ENCODE measurements at places on chromosomes 3 and 15. TPM values are rescaled to one million over a fixed set of nuclear protein-coding genes. Genes with fewer than 3 reads are reported as not detected.
A peak's percentile ranks its signal among the peaks of the same experiment; 100 is the strongest.

GRCh38 chr3:175059788-175060187 is 200.7 kb downstream of the NAALADL2 start:
- no peaks in the 10 kb centered on the region for H3K36me3 ChIP-seq
- no peak overlapping the region for H3K27ac ChIP-seq
- DNase-seq, result no peak
- no peaks in the 10 kb centered on the region for H3K4me1 ChIP-seq

DNA sequence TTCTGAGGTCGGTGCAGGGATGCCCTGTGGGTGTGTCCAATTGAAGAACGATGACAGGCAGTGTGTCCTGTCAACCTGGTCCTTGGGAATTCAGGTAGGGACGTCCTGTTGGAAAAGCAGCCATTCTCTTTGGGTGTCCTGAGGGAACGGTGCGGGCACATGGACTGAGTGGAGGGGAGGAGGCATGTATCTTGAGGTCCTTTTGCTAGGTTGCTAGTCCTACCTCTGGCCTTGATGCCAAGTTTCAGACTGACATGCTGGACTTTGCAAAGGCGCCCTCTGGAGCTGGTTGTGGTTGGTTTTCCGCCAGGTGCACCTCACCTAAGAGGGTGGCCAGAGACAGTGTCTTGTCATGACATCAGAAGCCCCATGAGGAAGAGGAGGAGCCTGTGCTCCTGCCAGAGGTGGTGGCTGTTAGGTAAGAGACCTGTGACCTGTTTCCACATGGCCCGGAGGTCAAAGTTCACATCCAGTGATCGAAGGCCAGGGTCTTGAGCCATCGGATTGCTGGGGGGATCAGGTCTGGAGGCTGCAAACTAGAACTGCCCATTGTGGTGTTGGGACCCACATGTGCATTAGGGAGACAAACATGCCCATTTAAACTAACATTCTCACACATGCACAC is 106.3 kb downstream of the SNRPN start:
- peaks cover 63% of the 10 kb centered on the region for H3K36me3 ChIP-seq
- no peaks in the 10 kb centered on the region for H3K27me3 ChIP-seq
- no peak for DNase-seq
- no peak overlapping the region for H3K4me3 ChIP-seq

GRCh38 chr15:25737218-25737643 is 125.9 kb downstream of the ATP10A start:
- no peak overlapping the region for H3K4me3 ChIP-seq
- no peaks in the 10 kb centered on the region for H3K27me3 ChIP-seq
- H3K4me1 ChIP-seq, result peaks cover 8% of the 10 kb centered on the region
- H3K36me3 ChIP-seq, result no peaks in the 10 kb centered on the region

DNA sequence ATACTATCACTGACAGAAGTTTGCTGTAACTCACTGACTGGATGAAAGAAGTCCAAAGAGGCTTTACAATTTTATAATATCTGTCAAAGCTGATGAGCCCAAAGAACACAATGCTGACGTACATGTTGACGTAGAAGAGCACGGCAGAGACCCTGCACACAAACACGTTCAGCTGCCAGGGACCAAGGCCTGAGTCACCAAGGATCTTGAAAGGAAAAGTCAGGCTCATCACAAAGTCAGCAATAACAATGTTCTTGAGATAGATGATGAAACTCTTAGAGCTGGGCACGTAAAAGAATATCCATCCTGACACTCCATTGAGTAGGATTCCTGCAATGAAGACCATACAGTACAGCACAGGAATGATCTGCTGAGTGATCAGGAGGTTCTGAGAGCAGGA is 10.9 kb upstream of the GPR171 start:
- H3K27me3 ChIP-seq, result no peaks in the 10 kb centered on the region
- no peak overlapping the region for H3K27ac ChIP-seq
- DNase-seq, result no peak
- peaks cover 11% of the 10 kb centered on the region for H3K4me1 ChIP-seq
- H3K36me3 ChIP-seq, result no peaks in the 10 kb centered on the region

DNA sequence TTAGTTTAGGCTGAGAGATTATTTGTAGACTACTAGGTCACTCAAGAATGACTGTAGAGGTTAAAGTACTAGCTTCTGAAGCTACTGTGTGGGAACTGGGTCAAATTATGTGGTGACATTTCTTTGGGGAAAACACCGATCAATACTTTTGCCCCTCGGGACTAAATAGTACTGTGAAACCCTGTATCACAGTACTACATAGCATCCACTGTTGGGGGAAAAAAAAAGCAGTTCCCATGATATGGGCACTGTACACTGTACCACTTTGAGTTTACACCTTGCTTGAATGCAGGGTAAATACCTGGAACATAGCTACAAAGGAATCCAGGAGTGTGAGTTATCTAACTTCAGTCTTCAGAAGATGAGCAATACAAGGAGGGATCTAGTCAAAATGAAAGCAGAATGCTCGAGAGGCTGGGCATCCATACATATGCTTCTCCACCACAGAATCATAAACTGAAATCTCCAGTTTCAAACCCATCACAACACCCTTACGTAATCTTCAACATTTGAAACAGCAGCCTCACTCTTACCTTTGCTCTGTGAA is 311.4 kb downstream of the UNC13C start:
- no peaks in the 10 kb centered on the region for H3K4me1 ChIP-seq
- DNase-seq, result no peak
- H3K4me3 ChIP-seq, result no peak overlapping the region
- no peak overlapping the region for H3K27ac ChIP-seq
- H3K27me3 ChIP-seq, result no peaks in the 10 kb centered on the region

GRCh38 chr15:43538091-43538490 is 20.7 kb downstream of the MAP1A start:
- H3K36me3 ChIP-seq, result no peaks in the 10 kb centered on the region
- no peaks in the 10 kb centered on the region for H3K4me1 ChIP-seq
- no peak overlapping the region for H3K27ac ChIP-seq

DNA sequence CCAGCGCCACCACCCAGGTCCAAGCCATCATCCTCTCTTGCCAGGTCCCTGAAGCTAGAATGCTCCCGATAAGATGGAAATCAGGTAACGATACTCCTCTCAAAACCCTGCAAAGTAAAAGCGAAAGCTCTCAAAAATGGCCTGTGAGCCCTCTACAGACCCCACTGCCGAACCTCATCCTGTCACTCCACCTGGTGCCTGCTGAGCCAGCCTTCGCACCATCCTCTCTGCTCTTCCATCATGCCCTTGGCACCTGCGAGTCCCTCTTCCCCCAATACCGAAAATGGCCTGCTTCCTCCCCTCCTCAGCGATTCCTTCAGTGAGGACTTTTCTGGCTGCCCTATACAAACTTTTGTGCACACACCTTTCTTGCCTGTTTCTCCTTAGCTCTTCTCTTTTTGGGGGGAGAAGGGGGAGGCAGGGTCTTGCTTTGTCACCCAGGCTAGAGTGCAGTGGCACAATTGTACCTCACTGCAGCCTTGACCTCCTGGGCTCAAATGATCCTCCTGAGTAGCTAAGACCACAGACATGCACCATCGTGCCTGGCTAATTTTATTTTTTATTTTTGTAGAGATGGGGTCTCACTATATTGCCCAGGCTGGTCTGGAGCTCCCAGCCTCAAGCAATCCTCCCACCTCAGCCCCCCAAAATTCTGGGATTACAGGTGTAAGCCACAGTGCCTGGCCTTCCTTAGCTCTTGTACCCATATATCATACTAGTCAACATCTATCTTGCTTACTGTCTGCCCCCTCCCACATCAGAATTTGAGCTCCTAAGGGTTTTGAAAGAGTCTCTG is 3.0 kb downstream of the IDH2 start:
- DNase-seq, result peak; percentile 48
- H3K27ac ChIP-seq, result peak overlapping the region; percentile 96
- H3K4me1 ChIP-seq, result peaks cover 19% of the 10 kb centered on the region
- no peaks in the 10 kb centered on the region for H3K36me3 ChIP-seq
- no peaks in the 10 kb centered on the region for H3K27me3 ChIP-seq

GRCh38 chr15:56832125-56832524 is 86.3 kb upstream of the TCF12 start:
- DNase-seq, result peak; percentile 58
- H3K27ac ChIP-seq, result peak overlapping the region; percentile 30
- H3K27me3 ChIP-seq, result no peaks in the 10 kb centered on the region
- no peak overlapping the region for H3K4me3 ChIP-seq

The STXBP5L gene
- 1.3 TPM for total RNA-seq

The TOP2B gene
- 64.3 TPM for total RNA-seq

The GAP43 gene
- not detected for total RNA-seq

Data from transverse colon (tissue), 4 donors.